CD4-positive, alpha-beta memory T cell (primary cell): ENCODE measurements at places on chromosomes 3 and 15. TPM values are rescaled to one million over a fixed set of nuclear protein-coding genes. Genes with fewer than 3 reads are reported as not detected.
A peak's percentile ranks its signal among the peaks of the same experiment; 100 is the strongest.

GRCh38 chr3:53134631-53135232, 4.5 kb upstream of the RFT1 start:
- H3K36me3 ChIP-seq, result no peaks in the 10 kb centered on the region
- peaks cover 8% of the 10 kb centered on the region for H3K4me1 ChIP-seq
- H3K27ac ChIP-seq, result no peak overlapping the region
- peak; percentile 51 for DNase-seq
- no peak overlapping the region for H3K4me3 ChIP-seq

The NTRK3 gene
- not detected for polyA plus RNA-seq

DNA sequence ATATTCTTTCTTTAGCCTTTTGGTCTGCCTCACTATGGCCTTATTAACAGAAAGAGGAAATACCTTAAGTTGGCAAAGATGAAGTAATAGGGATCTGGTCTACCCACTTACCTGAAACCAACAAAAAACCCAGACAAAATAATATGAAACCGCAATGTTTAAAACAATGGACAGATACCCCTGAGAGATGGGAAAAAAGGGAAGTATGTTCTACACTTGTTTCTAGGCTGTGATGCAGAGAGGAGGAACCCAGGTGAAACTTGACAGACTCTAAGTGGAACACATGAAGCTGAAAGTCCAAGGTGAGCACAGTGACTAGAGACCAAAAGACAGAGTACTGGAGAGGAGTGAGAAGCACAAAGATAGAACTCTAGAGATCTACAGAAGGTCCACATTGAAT, 78.4 kb downstream of the NR2E3 start:
- no peaks in the 10 kb centered on the region for H3K36me3 ChIP-seq
- H3K27ac ChIP-seq, result no peak overlapping the region
- no peaks in the 10 kb centered on the region for H3K27me3 ChIP-seq
- no peak for DNase-seq

GRCh38 chr3:16929311-16929710, 44.6 kb downstream of the PLCL2 start:
- DNase-seq, result no peak
- peaks cover 72% of the 10 kb centered on the region for H3K4me1 ChIP-seq
- no peaks in the 10 kb centered on the region for H3K36me3 ChIP-seq
- no peaks in the 10 kb centered on the region for H3K27me3 ChIP-seq
- H3K4me3 ChIP-seq, result no peak overlapping the region
- H3K27ac ChIP-seq, result no peak overlapping the region

The SLCO2A1 gene
- not detected for polyA plus RNA-seq
